ENCODE measurements at places on chromosomes 1 and 21. TPM values are rescaled to one million over a fixed set of nuclear protein-coding genes. Genes with fewer than 3 reads are reported as not detected.

FHAD1 gene
- 0.55 TPM for polyA plus RNA-seq

LCA5L gene
- 0.74 TPM for polyA plus RNA-seq

CLCA1 gene
- polyA plus RNA-seq: not detected

QSOX1 gene
- 359 TPM for polyA plus RNA-seq

PPIAL4G gene
- polyA plus RNA-seq: not detected

ECE1 gene
- polyA plus RNA-seq: 96.6 TPM

TFF2 gene
- not detected for polyA plus RNA-seq

SPRR2F gene
- not detected for polyA plus RNA-seq

BSND gene
- not detected for polyA plus RNA-seq

OR2T35 gene
- not detected for polyA plus RNA-seq

PADI2 gene
- 0.52 TPM for polyA plus RNA-seq

AGTRAP gene
- polyA plus RNA-seq: 66.2 TPM

FOXD2 gene
- polyA plus RNA-seq: not detected

SSX2IP gene
- polyA plus RNA-seq: 10.9 TPM

TMPRSS2 gene
- not detected for polyA plus RNA-seq

NOS1AP gene
- 0.03 TPM for polyA plus RNA-seq

CHIA gene
- not detected for polyA plus RNA-seq

KRTAP25-1 gene
- not detected for polyA plus RNA-seq

FGR gene
- polyA plus RNA-seq: not detected

MARK1 gene
- polyA plus RNA-seq: 3.0 TPM

PRAMEF7 gene
- polyA plus RNA-seq: not detected

CROCC gene
- 39.1 TPM for polyA plus RNA-seq

RAD54L gene
- 11.5 TPM for polyA plus RNA-seq

FGGY gene
- polyA plus RNA-seq: 10.3 TPM

SERPINC1 gene
- polyA plus RNA-seq: 0.08 TPM

OR2T29 gene
- not detected for polyA plus RNA-seq

LCE3E gene
- polyA plus RNA-seq: not detected

ESPN gene
- 0.13 TPM for polyA plus RNA-seq

KIF17 gene
- 4.3 TPM for polyA plus RNA-seq

PLA2G2D gene
- not detected for polyA plus RNA-seq

IL20 gene
- polyA plus RNA-seq: not detected

CFHR4 gene
- polyA plus RNA-seq: not detected

Measured in SK-N-SH (cell line).